ENCODE measurements at places on chromosomes 5 and 9.

- no peak for DNase-seq
These were observed 208.9 kb upstream of the PANK3 start for GRCh38 chr5:168788107-168788506.

DNA sequence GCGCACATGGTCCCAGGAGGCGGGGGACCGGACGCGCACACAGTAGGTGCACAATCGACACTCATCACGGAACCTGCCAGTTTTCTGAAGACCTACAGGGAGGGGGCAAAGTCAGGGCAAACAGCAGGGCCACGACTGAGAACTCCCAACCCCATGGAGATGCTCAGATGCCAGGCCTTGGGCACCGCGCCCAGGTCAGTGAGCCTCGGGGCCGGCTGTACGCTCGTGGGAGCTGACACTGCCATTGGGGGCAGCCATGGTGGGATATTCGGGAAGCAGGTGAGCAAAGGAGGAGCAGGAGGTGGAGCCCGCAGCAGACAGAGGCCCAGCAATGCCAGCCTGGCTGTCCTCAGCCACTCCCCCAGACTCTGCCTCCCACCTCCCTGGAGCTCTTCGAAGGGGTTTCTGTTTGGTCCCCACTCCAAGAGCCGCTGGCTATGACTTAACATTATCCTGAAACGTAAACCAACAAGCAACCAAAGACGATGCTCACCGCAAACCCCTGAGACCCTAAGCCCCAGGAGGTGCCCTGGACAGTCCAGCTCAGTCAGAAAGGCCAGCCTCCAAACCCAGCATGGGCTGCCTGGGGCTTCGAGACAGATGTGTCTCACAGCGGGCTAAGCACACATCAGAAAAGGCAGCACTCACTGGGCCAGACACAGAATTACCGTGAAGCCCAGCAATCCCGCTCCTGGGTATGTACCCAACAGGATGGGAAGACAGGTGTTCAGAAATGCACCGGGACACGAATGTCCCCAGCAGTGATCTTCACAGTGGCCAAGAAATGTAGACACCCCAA is 78.4 kb downstream of the VAV2 start:
- no peak for DNase-seq

DNA sequence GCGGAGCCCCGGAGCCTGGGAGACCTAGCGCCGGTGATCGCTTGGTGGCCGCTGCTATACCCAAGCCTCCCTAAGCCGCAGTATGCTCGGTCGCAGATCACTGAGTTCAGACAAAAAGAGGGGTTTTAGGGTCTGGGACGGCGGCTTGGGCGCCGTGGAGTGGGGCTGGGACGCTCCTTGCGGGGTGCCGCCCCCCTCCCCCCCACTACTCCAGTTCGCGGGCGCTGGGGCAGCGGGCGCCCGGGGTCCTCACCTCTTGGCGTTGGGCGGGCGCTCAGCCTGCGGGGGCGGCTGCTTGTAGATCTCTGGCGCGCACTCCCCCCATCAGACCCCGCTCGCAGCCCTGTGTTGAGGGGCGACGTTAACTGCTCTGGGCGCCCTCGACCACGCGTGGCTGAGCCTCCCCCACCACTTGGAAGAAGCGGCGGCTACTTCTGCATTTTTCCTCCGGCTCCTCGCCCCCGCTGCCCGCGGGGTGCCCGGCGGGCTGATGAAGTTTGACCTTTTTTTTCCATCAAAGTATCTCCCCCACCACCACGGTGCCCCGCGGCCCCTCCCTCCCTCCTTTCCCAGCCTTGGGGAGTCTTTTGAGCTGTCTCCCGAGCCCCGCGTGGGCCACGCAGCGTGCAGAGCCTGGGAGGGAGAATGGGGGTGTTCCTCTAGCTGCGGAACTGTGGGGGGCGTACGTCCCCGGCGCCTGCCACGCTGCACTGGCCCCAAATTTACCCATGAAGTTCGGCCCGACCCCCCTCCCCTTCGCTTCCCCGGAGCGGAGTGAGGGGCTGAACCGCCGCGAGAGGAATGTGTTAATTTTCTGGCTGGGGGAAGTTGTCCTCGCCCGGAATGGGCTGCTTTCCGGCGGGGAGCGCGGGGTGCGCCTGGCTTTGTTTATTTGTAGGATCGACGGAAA is 1.2 kb downstream of the CXXC5 start:
- DNase-seq = no peak

DNA sequence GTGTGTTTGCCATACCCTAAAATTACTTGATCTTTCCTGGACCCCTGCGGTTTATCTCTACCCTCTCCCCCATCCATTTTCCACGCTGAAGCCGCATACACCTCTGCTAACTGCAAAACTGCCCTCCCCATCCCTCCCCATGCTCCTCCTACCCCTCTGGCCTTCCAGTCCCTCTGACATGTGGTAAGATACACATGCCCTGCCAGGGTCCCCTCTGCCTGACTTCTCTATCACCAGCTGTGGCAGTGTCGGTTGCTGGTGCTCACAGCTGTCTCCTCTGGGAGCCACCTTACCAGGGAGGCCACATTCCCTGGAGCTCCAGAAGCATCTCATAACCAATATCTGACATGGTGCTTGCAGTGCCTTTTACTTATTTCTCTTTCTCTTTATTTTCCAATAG is 58.9 kb upstream of the COL15A1 start:
- no peak for DNase-seq

DNA sequence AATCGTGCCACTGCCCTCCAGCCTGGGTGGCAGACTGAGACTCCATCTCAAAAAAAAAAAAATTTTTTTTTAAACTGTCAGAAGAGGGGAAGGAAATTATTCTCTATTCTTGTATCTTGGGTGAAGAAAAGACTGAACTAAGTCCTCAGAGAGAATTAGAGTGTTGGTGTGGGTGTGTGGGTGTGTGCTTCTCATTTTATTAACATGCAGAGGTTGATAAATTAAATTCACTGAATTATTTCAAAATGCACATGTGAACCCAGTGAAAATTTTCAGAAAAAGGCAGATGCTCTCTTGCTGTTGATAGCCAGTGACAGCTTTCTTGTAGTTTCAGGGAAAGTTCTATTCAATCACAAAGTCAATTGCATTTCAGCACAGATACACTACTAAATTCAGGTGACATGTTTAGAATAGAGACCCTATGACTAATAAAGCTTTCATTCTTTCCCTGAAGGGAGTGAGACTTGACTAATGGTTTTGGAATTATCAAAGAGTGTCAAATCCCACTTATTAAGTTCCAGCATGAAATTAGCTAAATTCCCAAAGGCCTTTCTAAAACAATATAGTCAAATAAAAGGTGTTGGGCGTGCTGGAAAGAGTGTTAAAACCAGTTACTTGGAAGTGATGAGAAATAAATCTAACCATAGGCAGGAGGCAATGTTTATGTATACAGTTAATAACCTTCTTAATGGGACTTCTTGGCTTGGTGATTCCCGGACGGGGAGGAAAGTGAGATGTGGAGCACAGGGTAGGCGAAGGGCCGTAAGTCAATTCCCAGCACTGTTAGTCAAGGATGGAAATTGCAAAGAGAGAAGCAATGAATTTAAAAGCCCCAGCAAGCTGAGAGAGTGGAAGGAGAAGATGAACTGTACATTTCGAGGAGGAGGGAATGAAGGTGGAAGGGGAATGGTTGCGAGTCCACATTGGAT is 103.2 kb upstream of the SPATA31D4 start:
- DNase-seq = no peak

GRCh38 chr5:14574096-14574495 is 7.5 kb upstream of the OTULINL start:
- DNase-seq = no peak

GRCh38 chr9:91811024-91811909 is 138.8 kb downstream of the ROR2 start:
- no peak for DNase-seq

Measured in activated CD8-positive, alpha-beta memory T cell treated with anti-CD3 and anti-CD28 coated beads for 4 hours (primary cell).